ENCODE measurements at places on chromosomes 3 and 15.

DNA sequence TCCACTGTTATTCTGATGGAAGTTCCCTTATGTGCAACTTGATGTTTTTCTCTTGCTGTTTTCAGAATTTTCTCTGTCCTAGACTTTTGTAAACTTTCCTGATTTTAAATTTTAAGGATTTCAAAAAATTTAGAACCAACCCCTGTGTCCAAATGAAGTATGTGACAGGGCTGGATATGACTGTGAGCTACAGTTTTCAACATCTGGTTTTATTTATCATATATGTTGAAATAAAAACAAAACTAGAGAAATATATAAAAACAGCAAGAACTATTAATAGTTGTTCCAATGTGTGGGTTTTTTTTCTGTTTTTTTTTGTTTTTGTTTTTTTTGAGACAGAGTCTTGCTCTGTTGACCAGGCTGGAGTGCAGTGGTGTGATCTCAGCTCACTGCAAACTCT, 47.4 kb upstream of the PSMD6 start:
- no peak for DNase-seq

- no peak for DNase-seq
Observed at GRCh38 chr3:100753846-100754245, 44.6 kb downstream of the TFG start.

DNA sequence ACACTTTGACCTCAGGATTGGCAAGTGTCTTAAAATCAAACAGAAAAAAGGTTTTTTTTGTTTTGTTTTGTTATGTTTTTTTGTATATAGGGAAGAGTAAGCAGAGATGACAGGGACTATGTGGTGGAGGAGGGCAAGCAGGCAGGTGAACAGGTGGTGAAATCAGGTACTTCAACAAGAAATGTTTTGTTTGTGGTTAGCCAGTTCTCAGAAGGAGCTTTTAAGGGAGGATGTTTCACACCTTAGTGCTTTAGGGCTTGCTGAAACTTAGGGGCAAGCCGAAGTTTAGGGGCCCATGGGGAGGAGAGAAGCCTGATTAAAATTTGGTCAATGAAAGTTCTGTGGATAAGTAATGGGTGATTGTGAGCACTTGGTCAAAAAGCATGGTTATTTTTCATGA, 370.7 kb upstream of the SLCO3A1 start:
- no peak for DNase-seq

DNA sequence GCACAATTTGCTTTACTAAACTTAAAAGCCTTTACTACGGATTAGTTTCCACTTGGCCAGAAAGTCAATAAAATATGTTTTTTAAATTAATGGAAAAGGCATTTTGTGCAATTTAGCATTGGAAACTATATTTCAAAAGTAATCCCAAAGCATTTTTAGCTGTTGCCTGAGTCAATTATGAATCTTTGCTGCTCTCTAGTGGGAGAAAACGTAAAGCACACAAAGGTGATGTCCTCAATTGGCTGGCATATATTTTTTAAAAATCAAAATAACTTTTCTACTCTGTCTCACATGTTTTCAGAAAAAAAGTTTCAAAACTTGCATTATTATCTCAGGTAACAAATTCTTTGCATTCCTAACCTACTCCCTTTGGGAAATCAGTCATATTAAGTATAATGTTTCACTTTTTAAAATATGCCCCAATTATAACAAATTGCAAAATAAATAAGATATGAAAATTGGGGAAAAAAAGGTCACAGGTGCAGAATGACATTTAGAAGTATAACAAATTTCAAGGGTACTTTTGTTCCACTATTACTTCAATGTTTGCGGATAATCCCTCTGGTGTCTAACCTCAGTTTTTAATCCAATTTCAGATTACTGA, 47.2 kb upstream of the TEX55 start:
- peak; percentile 28 for DNase-seq

- no peak for DNase-seq
Observed at GRCh38 chr3:30193625-30194044, 412.8 kb upstream of the TGFBR2 start.

- no peak for DNase-seq
Observed at GRCh38 chr3:161273589-161274218, 52.6 kb downstream of the NMD3 start.

- DNase-seq, result no peak
Observed at GRCh38 chr15:57089815-57090495, 171.5 kb downstream of the TCF12 start.

DNA sequence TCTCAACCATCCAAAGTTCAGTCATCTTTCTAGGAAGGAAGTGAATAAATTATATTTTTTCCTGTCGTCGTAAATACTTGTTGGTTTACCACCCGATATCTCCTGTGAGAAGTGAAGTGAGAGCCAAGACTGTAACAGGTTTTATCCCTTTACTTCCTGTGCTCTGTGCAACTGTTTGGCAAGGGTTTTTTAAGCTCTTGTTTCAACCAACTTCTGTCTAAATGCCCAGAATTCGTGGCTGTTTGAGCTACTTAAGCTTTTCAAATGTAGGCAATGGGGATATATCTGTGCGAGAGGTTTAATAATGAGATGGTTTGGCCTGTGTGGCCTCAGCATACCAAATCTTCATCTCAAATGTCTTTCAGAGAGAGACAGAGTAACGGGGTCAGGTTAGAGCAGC, 134.7 kb downstream of the LRTM1 start:
- no peak for DNase-seq

GRCh38 chr15:91609231-91609630, 244.3 kb upstream of the SLCO3A1 start:
- no peak for DNase-seq

- DNase-seq, result no peak
Observed at GRCh38 chr15:52783191-52783829, 6.8 kb downstream of the ONECUT1 start.

- peak; percentile 75 for DNase-seq
Observed at GRCh38 chr15:51288143-51289065, 50.0 kb downstream of the CYP19A1 start.

DNA sequence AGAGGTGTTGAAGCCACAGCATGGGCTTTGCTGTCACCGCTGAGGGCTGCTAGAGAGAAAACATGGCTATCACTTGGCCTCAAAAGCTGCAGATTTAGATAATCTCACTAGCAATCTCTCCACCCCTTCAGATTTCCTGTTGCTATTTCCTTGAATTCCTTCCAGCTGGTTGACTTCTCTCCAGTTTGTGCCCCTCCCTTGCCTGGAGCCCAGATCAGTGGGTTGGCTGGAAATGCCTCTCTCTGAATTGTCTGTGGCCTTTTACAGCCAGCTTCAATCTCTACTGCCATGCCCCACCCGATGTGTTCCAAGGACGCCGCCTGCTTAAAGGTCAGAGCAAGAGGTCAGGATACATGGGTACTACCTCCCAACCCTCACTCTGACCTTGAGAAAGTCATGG, 294.1 kb downstream of the NTRK3 start:
- no peak for DNase-seq

GRCh38 chr3:114242947-114243346, 5.6 kb upstream of the ZNF80 start:
- no peak for DNase-seq

GRCh38 chr15:41629463-41629862, 30.7 kb upstream of the MGA start:
- DNase-seq, result no peak

GRCh38 chr3:135368316-135368715, 573.3 kb downstream of the EPHB1 start:
- DNase-seq, result no peak

GRCh38 chr3:47731061-47731460, 50.6 kb downstream of the SMARCC1 start:
- no peak for DNase-seq

DNA sequence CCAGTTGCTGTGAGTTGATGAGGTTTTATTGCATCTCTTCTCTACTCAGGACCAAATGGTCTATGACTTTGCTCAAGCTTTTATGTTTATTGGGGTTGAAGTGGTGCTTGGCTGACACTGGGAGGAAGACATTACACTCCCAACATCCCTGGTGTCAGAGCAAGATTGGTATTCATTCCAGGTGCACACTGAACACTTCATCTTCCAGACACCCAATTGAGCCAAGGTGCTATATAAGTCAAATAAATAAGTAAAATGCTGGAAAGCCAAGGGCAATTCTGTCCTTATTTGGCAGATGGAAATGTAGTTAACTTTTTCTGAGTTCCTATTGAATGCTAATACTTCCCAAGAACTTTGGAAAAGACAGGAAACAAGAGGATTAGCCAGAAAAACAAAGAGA, 53.2 kb upstream of the CDV3 start:
- DNase-seq, result no peak

GRCh38 chr3:149243540-149243939, 21.9 kb upstream of the CP start:
- DNase-seq, result no peak

DNA sequence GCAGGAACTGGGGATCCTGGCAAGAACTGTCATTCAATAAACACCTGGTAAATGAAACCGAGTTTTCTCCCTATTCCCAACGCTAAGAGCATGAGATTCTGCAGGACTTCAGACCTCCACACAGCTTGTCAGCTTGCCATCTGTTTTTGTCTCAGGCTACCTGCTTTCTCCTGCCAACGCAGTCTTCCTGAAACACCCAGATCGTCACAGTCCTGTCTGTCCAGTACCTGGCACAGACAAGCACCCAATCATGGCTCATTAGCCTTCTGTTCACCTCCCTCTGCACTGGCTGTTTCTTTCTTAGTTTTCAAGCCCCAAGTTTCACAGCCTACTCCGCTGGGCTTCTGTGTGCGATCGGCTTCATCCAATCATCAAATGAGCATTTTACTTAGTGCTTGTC, 5.0 kb downstream of the SLC12A8 start:
- DNase-seq, result no peak

- DNase-seq, result peak; percentile 54
Observed at GRCh38 chr3:15326037-15326436, 6.3 kb downstream of the SH3BP5 start.

GRCh38 chr3:44420676-44421075, 56.8 kb downstream of the ZNF445 start:
- DNase-seq, result no peak

- DNase-seq, result peak; percentile 4
Observed at GRCh38 chr3:63753567-63753966, 65.5 kb upstream of the C3orf49 start.

- DNase-seq, result no peak
Observed at GRCh38 chr3:46187341-46187700, 20.8 kb downstream of the CCR1 start.

DNA sequence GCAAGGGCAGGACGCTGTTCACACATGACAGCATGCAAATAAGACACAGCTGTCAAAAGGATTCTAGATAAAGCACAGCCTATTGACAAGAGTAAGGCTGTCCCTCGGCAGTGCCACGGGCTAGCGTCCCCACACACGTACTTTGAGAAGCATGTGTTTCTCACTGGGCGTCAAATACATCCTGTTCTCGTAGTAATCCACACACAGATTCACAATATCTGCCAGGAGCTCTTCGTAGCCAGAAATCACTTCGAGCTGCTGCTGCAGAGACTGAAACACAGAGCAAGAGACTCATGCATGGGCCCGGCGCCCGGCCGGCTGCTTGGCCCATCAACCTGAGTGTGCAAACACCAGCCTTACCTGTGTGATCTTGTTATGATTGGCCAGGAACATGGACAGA, 41.1 kb downstream of the CYFIP1 start:
- no peak for DNase-seq

- peak; percentile 52 for DNase-seq
Observed at GRCh38 chr15:52183562-52184173, 7.5 kb downstream of the GNB5 start.

DNA sequence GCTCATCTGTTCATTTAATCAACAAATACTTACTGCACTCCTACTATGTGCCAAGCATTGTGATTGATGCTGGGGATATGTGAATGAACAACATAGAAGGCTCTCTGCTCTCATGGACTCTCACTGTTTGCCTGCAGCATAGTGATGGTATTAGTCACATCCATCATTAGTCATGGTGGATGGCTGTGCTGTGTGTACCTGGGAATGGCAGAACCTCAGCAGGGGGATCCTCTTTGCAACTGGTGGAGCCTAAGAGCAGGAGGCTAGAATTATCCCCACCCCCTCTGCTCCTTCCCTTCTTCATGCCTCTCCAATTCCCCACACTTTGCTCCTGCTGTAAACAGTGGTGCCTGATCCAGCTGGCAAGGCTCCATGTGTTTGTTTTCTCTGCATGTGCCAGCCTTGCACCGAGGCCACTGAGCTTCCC, 20.5 kb downstream of the BOC start:
- DNase-seq, result no peak

- DNase-seq, result peak; percentile 23
Observed at GRCh38 chr3:69200384-69201068, 78.1 kb upstream of the LMOD3 start.

DNA sequence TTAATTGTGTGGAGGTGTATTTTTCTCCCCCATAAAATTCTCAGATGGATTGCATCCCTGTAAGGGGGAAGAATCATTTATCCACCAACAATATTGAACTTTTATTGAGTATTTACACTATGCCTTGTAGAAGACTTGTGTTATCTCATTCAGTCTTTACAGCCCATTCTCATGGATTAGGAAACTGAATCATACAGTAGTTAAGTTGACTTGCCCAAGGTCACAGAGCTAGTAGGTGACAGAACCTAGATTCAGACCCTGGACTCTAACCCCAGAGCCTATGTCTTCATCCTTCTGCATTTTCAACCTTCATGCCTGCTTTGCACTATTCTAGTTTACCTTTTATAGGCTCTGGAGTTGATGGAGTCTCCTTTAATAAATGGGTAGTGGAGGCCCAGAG, 226.8 kb downstream of the LPP start:
- DNase-seq, result no peak

DNA sequence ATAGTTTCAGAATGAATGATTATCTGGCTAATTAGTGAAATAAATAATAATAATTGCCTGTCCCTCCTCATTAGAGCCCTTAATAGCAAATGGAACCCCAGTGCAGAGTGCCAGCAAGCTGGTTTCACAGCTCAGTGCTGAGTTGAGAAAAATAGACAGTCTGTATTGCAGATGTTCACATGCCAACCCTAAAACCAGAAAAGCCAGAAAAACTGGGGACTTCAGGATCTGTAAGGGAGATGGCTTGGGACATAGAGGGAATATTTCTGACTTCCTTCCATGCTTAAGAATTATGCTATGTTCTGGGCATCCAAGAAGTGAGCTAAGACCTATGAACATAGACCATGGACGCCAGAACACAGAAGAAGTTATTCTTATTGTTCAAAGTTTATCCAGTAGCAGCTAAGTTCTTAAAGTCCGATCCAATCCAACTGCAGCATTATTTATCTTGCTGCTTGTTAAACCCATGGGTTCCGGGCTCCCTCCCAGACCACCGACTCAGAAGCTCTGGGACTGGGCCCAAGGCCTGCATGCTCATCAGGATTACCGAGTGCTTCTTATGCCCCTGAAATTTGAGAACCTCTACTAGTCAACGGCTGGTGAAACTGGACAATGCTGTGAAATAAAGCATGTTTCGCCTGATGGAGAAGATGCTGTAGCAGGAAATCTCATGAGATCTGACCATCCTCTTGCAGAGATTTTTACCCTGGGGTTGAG, 158.3 kb downstream of the FOXB1 start:
- DNase-seq, result no peak

DNA sequence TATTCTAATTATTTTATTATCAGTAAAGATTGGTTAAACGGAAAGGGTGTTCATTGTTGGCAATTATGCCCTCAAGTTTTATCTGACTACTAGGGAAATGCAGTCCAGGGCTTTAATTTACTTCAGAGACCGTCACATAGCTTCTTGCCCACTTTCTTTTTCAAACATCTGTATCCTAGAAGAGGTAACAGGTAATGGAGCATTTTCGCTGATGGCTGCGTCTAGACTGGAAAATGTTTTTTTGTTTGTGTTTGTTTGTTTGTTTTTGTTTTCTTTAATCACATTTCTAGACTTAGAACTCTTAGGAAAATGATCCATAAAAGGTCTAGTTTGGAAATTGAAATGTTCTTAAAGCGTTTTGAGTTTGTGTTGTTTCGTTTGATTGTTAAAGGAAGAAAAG, 71.4 kb downstream of the ANXA2 start:
- no peak for DNase-seq

GRCh38 chr3:178480795-178481194, 55.4 kb upstream of the KCNMB2 start:
- DNase-seq, result no peak

All from HuH-7 (cell line).